ENCODE measurements at places on chromosomes 3 and 15.

GRCh38 chr15:93985176-93985575 lies 246.2 kb upstream of the MCTP2 start:
- no peaks in the 10 kb centered on the region for H3K27me3 ChIP-seq
- no peak overlapping the region for H3K4me3 ChIP-seq
- DNase-seq: no peak

DNA sequence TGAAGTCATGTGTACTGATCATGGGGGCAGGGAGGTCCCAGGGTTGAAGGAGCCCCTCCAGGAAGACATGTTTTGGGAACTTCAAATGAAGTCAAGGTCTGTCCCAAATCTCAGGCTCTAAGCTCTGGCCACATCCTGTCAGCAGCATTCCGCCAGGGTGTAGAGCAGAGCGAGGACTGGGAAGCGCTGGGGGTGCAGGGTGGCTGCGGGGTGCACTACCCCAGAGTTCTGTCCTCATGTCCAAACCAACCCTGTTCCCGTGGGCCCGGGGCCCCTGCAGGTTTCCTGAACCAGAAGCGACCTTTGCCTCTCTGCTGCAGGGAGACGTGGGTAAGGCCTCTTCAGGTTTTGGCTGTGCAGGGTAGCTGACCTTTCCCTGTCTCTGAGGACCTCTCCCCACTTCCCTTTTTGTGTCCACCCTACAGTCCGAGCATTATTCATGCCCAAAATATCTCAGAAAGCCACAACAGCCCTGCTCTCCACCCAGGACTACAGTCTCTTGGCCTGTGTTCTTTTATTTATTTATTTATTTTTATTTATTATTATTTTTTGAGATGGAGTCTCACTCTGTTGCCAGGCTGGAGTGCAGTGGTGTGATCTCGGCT lies 26.6 kb upstream of the FLNB start:
- H3K4me3 ChIP-seq: no peak overlapping the region
- DNase-seq: no peak
- H3K27me3 ChIP-seq: no peaks in the 10 kb centered on the region
- no peak overlapping the region for H3K27ac ChIP-seq

DNA sequence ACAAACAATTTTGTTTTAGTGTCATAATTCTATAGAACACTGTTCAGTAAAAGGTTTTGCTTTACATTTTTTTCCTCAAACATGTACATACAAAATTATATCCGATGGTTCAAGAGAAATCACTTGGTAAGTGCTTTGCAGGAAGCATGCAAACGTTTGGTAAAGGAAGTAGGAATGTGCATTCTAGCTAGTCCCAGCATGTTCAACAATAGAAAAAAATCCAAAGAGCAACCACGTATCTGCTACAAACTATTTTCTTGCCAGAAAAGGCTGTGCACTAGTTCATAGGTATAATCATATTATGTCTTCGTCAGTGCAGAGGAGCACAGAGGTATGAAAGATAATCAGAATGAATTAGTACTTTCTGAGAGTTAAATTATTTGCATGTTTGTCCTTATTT lies 58.0 kb downstream of the GPR160 start:
- DNase-seq: no peak
- peaks cover 7% of the 10 kb centered on the region for H3K36me3 ChIP-seq
- no peak overlapping the region for H3K27ac ChIP-seq
- peaks cover 5% of the 10 kb centered on the region for H3K4me1 ChIP-seq
- no peaks in the 10 kb centered on the region for H3K27me3 ChIP-seq

DNA sequence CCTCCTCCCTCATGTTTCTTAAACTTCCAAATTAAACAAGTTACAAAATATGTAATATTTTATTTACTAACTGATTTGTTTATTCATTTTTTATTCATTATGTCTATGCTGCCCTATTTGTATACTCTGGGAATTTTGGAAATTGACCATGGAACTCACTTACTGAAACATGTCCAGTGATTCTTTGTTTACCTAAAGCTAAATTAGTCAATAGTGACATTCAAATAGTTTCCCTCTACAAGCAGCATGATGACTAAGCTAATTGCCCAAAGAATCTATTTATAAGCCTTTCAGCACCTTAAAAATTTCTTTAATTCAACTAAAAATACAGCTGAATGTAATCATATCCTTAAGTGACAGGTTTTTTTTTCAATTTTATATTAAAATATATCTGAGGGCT lies 437.7 kb downstream of the SI start:
- DNase-seq: no peak
- H3K4me3 ChIP-seq: no peak overlapping the region
- no peak overlapping the region for H3K27ac ChIP-seq
- no peaks in the 10 kb centered on the region for H3K27me3 ChIP-seq

DNA sequence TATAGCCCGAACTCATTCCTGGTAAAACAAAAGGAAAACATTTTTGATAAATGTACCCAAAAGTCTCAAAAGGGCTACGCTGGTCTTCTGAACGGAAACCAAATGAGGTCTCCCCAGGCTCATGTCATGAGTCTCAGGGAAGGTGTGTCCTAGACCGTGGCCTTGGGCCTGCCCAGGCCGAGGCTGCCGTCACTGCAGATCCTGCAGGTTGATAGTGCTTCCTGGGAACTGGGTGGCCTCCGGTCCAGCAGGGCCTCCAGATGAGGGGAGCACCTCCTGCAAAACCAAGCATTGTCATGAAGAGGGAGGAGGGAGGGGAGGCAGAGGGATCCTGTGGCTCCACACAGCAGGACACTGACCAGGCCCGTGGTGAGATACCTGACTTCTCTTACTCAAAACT lies 37.5 kb downstream of the ZXDC start:
- peaks cover 12% of the 10 kb centered on the region for H3K36me3 ChIP-seq
- H3K27ac ChIP-seq: no peak overlapping the region
- H3K27me3 ChIP-seq: no peaks in the 10 kb centered on the region
- DNase-seq: no peak
- H3K4me1 ChIP-seq: peaks cover 2% of the 10 kb centered on the region

- H3K4me3 ChIP-seq: peak overlapping the region; percentile 19
- peaks cover 6% of the 10 kb centered on the region for H3K36me3 ChIP-seq
- H3K4me1 ChIP-seq: peaks cover 5% of the 10 kb centered on the region
- no peak overlapping the region for H3K27ac ChIP-seq
- DNase-seq: no peak
Observed at GRCh38 chr3:71166339-71167240, 416.9 kb downstream of the FOXP1 start.

DNA sequence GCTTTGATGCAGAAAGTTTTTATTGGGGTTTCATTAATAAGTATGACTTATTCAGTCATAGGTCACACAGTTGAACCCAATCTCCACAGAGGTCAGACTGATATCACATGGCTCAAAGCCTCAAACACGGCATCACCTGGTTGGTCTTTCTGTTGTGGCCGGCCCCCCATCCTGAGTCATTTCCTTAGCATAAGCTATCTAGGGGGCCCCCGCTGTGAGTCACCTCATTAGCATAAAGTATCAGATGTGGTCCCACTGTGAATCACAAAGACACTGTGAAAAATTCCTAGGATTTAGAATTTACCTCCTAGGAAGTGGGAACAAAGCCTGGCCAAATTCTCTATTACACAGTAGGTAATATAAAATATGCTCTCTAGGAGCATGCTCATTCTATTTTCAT lies 502.2 kb downstream of the PYDC2 start:
- no peaks in the 10 kb centered on the region for H3K4me1 ChIP-seq
- H3K27me3 ChIP-seq: no peaks in the 10 kb centered on the region
- no peak overlapping the region for H3K27ac ChIP-seq
- no peak for DNase-seq
- no peaks in the 10 kb centered on the region for H3K36me3 ChIP-seq

DNA sequence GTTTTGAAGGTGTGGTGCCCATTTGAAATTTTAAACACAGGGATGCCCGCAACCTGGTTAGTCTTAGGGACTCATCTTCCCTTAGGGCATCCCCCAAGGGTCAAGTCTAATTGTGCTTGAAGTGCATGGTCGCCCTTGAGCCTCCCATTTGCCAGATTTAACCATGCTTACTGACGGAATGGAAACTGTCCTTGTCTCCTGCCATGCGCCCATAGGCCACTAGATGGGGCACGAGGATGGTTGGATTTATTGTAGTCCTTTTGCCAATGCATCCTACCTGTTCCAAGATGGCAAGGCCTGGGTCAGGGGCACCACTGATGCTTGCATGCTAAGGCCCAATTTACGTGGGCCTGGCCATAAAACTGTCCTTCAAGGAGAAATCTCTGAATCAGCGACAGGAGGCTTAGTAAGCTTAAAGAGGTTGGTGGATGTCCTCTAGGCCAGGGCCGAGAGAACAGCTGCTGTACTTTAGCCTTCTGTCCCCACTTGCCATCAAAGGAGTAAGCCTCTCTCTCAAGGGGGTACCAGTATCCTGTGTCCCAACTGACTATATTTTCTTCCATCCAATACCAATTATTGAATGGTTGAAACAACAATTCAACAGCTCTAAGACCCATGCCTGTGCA lies 355.4 kb downstream of the OTOL1 start:
- H3K27me3 ChIP-seq: no peaks in the 10 kb centered on the region
- peaks cover 2% of the 10 kb centered on the region for H3K36me3 ChIP-seq
- H3K27ac ChIP-seq: no peak overlapping the region
- H3K4me1 ChIP-seq: no peaks in the 10 kb centered on the region

GRCh38 chr15:99969261-99969920 lies 236.2 kb upstream of the LYSMD4 start:
- peaks cover 2% of the 10 kb centered on the region for H3K4me1 ChIP-seq
- no peak overlapping the region for H3K4me3 ChIP-seq
- H3K27me3 ChIP-seq: peaks cover 4% of the 10 kb centered on the region
- H3K36me3 ChIP-seq: peaks cover 2% of the 10 kb centered on the region
- DNase-seq: no peak

- no peaks in the 10 kb centered on the region for H3K27me3 ChIP-seq
- no peak for DNase-seq
- peaks cover 36% of the 10 kb centered on the region for H3K4me1 ChIP-seq
- H3K27ac ChIP-seq: peak overlapping the region; percentile 62
- peak overlapping the region; percentile 8 for H3K4me3 ChIP-seq
Observed at GRCh38 chr15:44296625-44297524, 8.4 kb downstream of the GOLM2 start.

GRCh38 chr3:134255404-134255803 lies 4.7 kb upstream of the RYK start:
- peaks cover 22% of the 10 kb centered on the region for H3K4me1 ChIP-seq
- H3K4me3 ChIP-seq: no peak overlapping the region
- H3K27me3 ChIP-seq: peaks cover 8% of the 10 kb centered on the region
- no peak for DNase-seq
- no peak overlapping the region for H3K27ac ChIP-seq

DNA sequence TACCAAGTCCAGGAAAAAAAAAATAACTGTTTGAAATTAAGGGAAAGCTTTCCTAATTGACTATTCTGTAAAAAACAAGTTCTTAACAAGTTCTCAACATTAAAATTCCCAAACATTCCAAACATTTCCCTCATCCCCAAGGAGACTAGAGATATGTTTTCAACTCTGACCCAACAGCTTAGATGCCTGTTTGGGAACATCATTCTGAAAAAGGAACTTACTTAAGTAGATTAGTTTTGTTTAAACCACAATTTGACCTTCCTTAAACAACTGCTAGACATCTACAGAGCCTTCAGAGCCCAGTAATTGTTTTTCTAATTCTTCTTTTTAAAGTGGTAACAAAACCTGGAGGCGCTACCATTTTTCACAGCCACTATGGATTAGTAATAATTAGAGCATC lies 12.8 kb downstream of the UBR1 start:
- no peak for DNase-seq
- peaks cover 29% of the 10 kb centered on the region for H3K4me1 ChIP-seq
- no peak overlapping the region for H3K27ac ChIP-seq
- H3K4me3 ChIP-seq: no peak overlapping the region
- peaks cover 4% of the 10 kb centered on the region for H3K36me3 ChIP-seq

GRCh38 chr3:179453967-179454366 lies 2.7 kb upstream of the GNB4 start:
- H3K4me1 ChIP-seq: peaks cover 13% of the 10 kb centered on the region
- H3K4me3 ChIP-seq: no peak overlapping the region
- H3K27ac ChIP-seq: no peak overlapping the region
- peaks cover 78% of the 10 kb centered on the region for H3K27me3 ChIP-seq
- no peak for DNase-seq

GRCh38 chr3:177338697-177339219 lies 141.5 kb upstream of the TBL1XR1 start:
- H3K27ac ChIP-seq: no peak overlapping the region
- no peak overlapping the region for H3K4me3 ChIP-seq
- no peaks in the 10 kb centered on the region for H3K36me3 ChIP-seq

GRCh38 chr3:46365737-46366524 lies 4.8 kb upstream of the CCR5 start:
- peaks cover 35% of the 10 kb centered on the region for H3K4me1 ChIP-seq
- H3K27ac ChIP-seq: peak overlapping the region; percentile 24
- peaks cover 2% of the 10 kb centered on the region for H3K36me3 ChIP-seq
- DNase-seq: no peak
- peak overlapping the region; percentile 10 for H3K4me3 ChIP-seq

GRCh38 chr3:170137986-170138385 lies 43.5 kb downstream of the PHC3 start:
- H3K4me3 ChIP-seq: no peak overlapping the region
- peaks cover 7% of the 10 kb centered on the region for H3K36me3 ChIP-seq
- H3K27ac ChIP-seq: no peak overlapping the region
- no peaks in the 10 kb centered on the region for H3K27me3 ChIP-seq

GRCh38 chr3:158728061-158728377 lies 4.2 kb downstream of the RARRES1 start:
- H3K4me3 ChIP-seq: peak overlapping the region; percentile 63
- no peaks in the 10 kb centered on the region for H3K36me3 ChIP-seq
- no peak for DNase-seq

GRCh38 chr15:41215708-41216107 lies 14.8 kb downstream of the EXD1 start:
- no peak overlapping the region for H3K4me3 ChIP-seq
- H3K4me1 ChIP-seq: peaks cover 4% of the 10 kb centered on the region
- peaks cover 34% of the 10 kb centered on the region for H3K27me3 ChIP-seq
- H3K36me3 ChIP-seq: peaks cover under 1% of the 10 kb centered on the region

GRCh38 chr3:43905157-43905556 lies 214.4 kb downstream of the ABHD5 start:
- H3K4me3 ChIP-seq: no peak overlapping the region
- peaks cover 37% of the 10 kb centered on the region for H3K27me3 ChIP-seq
- no peaks in the 10 kb centered on the region for H3K4me1 ChIP-seq
- H3K27ac ChIP-seq: no peak overlapping the region

- H3K36me3 ChIP-seq: peaks cover 9% of the 10 kb centered on the region
- no peak for DNase-seq
- no peaks in the 10 kb centered on the region for H3K27me3 ChIP-seq
- peaks cover 36% of the 10 kb centered on the region for H3K4me1 ChIP-seq
- H3K4me3 ChIP-seq: no peak overlapping the region
Observed at GRCh38 chr15:51759557-51760070, 8.2 kb downstream of the TMOD2 start.

DNA sequence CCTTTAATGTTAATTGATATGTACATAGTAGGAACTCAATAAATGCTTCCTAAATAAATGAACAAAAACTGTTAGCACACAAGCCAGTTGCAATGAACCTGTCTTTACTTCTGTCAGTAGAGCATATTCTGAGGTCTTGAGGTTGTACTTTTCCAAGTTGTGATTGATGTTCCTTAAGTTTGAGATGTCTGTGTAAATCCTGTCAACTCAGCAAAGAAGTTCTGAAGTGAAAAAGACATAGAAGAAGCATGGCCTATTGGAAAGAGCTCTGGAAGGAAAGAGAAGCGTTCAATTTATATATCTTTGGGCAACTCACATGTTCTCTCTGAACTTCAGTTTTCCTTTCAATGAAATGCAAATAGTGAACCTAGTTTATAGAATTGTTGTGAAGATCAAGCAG lies 269.9 kb downstream of the AGBL1 start:
- no peak overlapping the region for H3K27ac ChIP-seq
- no peaks in the 10 kb centered on the region for H3K4me1 ChIP-seq
- no peaks in the 10 kb centered on the region for H3K36me3 ChIP-seq
- no peak for DNase-seq
- peaks cover 26% of the 10 kb centered on the region for H3K27me3 ChIP-seq
- no peak overlapping the region for H3K4me3 ChIP-seq
